ENCODE measurements at places on chromosomes 7 and 10.

- no peak for DNase-seq
Measured at GRCh38 chr7:141710301-141710700, 2.1 kb downstream of the WEE2 start.

DNA sequence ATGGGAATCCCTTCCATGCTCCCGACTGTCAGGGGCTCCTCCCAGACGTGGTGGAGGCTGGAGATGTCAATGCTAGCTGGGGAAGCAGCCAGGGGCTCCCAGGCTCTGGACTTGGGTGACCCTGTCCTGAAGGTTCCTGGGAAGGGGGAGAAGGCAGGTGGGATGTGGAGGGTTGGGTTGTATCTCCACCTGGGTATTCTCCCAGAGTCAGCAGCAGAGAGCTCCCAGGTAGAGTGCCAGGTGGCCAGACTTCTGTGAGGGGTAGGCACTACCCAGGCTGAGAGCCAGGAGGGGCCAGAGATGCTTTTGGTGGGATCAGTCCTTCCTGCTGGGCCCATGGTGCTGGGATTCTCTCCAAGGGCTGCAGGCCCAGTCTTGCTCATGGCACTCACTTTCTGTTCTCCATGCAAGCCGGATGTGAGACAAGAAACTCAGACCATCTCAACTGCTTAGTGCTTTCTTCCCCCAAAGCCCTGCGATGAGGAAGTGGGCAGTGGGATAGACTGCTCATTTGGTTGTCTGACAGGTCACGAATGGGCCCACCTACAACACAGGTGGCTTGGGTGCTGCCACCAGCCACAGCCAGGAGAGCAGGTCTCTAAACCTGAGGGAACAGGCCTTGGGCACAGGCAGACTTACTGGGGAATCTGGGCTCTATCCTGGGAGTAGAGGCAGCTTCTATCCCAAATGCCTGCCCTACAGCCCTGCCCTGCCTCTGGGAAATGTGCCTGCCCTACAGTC is 52.5 kb upstream of the CAMK2B start:
- no peak for DNase-seq

DNA sequence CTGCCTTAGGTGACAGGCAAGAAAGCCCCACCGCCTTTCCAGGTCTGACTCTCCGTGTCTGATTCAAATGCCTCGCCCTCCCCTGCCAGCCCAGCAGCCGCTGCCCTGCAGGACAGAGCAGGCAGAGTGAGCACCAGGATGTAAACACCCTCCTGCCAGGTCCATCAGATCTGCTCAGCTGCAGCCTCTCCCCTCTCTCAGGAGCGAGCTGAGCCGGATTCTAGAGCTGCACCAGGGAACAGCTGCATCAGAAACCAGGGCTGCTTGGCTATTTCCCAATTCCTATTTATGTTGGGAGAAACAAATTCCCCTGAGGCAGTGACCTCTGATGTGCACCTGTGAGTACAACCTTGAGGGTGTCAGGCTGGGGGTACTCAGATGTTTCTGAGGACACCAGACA is 121.5 kb upstream of the ZMIZ1 start:
- no peak for DNase-seq

- DNase-seq = peak; percentile 44
Measured at GRCh38 chr10:101301111-101301731, 52.7 kb upstream of the BTRC start.

GRCh38 chr10:59672150-59672875 is 37.3 kb downstream of the SLC16A9 start:
- DNase-seq = no peak

DNA sequence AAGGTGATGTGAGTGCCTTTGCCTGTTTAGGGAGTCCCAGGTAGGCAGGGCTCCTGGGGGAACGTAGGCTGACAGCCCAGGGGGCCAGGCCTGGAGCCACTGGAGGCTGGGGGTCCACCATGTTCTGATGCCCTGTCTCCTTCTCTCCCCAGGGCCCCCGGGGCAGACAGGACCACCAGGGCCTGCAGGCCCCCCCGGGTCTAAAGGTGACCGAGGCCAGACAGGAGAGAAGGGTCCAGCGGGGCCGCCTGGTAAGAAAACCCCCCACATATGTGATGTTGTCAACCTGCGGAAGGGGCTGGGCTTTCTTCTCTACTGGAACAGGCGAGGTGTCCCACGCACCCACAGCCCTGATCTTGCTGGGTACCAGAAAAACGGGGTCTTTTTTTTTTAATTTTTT is 85.2 kb downstream of the MYL10 start:
- no peak for DNase-seq

DNA sequence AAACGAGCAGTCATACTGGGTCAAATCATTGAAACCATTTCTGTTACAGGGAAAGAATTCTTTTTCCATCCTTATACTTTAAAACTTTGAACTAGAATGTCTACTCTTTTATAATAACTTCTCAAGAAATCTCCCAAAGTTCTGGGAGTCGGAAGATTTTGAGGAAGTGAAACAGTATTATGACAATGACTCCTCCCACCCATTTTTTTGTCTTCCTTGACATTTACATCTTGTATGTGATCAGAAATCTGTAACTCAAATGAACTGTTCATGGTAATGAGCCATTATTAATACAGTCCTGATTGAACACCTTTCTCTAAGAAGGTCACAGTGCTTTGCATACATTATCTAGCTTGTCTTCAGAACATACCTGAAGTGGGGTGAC is 227.4 kb downstream of the CELF2 start:
- DNase-seq = no peak

DNA sequence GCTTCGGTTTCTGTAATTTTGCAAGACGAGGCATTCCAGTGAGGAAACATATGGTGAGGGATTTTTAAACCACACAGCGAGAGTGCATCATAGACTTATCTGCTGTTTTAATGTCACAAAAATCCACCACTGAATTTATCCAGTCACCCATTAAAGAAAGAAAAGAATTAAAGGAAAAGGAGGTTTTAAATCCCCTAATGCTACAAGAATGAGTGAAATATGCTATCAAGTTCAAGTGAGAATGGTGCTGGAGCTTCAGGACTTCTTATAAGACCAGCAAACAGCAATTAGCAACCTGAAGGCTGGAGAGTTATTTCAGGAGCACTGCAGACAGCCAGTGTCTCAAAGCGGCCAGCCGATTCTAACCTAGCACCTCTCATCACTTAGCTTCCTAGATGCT is 439.1 kb upstream of the MGMT start:
- DNase-seq = no peak

- no peak for DNase-seq
Measured at GRCh38 chr7:102061981-102062390, 224.7 kb upstream of the SH2B2 start.

DNA sequence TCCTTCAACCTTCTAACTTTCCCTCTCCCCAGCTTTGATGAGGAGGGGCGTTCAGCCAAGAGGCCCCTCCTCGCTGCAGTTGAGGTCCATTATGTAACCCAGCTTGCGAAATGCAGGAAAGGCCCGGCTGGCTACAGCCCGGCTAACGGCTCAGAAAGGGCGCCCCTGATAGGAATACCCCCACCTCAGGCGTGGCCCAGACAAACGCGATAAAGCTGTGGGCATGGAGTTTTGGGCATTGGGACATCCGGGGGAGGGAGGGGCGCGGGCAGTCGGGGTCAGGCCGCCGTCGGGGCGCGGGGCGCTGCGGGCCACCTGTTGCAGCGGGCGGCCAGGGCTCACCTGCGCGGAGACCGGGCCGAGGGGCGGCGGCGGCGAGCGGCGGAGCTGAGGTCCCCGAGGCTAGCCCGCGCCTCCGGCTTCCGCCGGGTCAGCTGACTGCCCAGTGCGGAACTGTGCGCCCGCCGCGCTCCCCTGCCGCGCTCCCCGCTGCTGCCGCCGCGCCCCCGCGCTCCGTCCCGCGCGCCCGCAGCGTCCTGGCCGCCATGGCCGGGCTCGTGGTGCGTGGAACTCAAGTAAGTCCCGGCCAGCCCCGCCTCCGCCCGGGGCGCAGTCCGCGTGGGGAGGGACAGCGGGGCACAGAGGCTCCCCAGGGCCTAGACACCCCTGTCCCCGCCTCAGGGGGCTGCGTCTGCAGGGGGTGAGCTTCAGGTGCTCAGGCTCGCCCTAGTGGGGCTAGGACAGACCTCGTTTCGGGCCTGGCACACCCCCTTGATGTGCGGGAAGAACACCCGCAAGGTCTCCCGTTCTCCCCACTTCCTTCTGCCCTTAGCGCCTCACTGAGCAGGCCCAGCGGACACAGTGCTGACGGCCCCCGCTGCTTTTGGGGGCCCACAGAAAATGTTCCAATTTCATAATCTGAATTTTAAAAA is at the start of gene LRMDA:
TSS of gene LRMDA (plus strand) at position 445 of the 932 bp plus-strand sequence.
- DNase-seq = no peak

DNA sequence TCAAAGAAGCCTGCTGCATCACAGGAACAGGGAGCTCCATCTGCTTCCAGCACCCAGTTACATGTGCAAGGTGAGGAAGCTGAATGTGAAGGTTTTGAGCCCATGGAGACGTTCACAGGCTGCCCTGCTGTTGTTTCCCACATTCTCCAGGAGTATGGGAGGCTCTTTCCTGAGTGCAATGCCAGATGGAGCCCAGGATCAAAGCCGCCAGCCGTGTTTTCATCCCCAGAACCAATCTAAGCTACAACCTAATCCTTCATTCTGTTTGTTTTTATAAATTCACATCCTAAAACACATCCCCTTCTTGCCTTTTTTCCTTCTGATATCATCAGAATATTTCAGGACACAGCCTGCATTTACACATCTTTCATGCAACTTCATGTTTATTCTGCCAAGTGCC is 98.9 kb upstream of the PRR15 start:
- DNase-seq = no peak

DNA sequence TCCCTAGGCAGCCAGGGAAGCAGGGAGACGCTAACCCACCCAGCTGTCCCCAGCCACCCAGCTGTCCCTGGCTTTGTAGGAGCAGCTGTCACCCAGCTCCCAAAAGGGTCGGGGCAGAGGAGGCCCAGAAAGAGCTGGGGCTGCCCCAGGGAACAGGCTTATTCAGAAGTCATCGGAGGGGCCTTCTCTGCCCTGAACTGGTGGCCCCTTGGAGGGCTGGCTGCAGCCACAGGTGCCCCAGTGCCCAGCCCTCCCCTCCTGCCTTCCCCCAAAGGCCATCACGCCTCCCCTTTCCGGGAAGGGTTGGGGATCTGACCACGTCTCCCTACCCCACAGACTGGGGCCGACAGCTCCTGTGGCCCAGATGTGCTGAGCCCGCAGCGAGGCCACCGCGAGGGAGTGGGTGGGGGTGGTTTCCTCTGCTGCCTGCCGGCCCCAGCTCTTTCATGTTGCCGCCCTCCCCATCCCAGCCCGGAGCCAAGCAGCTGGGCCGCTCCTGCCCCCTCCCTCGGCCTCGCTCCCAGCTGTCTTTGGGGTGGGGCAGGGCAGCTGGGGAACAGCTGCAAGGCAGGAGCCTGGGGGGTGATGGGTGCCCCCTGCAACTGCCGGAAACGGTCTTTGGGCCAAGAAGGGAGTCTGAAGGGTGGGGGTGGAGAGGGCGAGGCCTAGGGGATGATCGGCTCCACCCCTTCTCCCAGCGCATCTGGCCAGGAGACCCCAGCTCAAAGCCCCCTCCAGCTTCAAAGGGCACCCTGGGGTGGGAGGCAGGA is 16.8 kb downstream of the TRIM8 start:
- no peak for DNase-seq

- DNase-seq = no peak
Measured at GRCh38 chr10:74887614-74888284, 61.3 kb downstream of the KAT6B start.

DNA sequence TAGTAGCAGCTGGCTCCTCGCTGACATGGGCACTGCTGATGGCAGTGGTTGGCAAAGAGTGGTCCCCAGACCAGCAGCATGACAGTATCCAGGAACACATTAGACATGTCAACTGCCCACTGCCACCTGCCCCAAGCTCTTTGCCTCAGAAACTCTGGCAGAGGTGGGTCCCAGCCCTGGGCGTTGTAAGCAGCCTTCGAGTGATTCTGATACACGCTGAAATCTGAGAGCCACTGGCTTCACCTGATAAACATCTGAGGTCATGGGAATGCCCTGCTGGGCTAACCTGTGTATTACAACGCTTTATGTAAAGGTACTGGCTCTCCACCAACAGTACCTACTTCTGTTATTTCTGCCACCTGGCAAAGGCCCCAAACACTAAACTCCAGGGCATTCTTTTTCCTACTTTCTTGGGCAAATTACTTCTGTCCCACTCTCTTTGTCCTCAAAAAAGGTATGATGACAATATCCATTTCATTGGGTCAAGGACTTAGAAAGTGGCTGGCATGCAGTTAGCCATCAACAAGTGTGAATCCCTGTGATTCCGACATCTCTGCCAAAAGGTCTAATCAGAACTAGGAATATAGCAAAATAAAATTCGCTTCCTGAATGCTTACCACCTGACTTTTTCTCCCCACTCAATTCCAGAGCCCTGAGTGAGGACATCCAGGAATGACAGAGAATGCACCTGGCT is 9.2 kb downstream of the SGMS1 start:
- DNase-seq = no peak

- DNase-seq = peak; percentile 75
Measured at GRCh38 chr10:60661637-60662036, 116.6 kb upstream of the CDK1 start.

DNA sequence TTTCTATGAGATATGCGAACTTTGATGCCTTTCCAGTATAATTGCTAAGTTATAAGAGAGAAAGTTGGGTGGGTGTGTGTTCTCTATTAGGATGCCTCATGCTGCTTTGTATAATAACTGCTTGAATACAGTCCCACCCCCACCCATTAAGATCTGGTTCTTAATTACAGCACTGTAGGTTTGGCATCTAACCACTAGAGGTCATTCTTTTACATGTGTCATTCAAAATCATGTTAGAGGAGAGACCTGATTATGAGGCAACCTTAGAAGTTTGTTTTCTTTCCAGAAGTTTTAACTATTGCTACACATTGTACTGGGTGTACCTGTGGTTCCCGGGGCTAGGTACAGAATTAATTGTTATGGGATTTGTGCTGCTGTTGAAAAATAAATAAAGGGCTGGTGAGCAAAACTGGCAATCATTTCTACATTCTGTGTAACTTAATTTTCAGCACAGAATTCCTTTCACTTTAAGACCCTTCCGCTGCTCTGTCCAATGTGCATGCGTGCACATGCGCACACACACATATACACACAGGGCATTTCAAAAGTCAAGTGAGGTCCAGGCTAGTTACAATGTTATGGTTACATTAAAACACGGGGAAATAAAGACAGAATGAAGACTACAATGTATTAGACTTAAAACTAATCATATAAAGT is 1156.3 kb downstream of the SORCS3 start:
- DNase-seq = peak; percentile 68

DNA sequence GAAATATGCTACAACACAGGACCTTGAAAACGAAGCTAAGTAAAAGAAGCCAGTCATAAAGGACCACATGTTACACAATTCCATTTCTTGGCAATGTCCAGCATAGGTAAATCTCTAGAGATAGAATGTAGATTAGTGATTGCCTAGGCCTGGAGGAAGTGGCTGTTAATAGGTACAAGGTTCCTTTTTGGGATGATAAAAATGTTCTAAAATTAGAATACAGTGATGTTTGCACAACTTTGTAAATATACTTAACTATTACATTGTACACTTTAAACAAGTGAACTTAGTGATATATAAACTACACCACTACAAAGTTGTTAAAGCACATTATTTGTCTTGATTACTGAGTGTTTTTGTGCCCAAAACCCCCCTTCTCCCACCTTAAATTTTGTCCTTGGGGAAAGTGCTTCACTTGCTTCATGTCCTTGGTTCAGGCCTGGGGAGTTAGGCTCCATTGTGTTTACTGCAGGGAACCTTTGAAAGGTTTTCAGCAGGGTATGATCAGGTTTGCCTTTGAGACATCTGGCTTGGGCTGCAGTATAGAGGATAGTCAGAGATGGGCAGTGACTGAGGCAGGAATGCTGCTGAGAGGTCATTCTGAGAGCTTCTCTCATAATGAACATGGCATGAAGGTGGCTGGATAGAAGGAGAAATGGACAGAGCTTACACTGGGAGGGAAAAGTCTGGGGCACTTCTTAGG is 1052.6 kb downstream of the REEP3 start:
- no peak for DNase-seq

All from HT1080 (cell line).